Effector memory CD4-positive, alpha-beta T cell (primary cell): ENCODE measurements at places on chromosomes 16 and 17.

- no peak for DNase-seq
Observed at GRCh38 chr16:58882292-58882691, 148.2 kb upstream of the GOT2 start.

- no peak for DNase-seq
Observed at GRCh38 chr16:61617219-61617783, 418.9 kb downstream of the CDH8 start.

- no peak for DNase-seq
Observed at GRCh38 chr17:75783069-75783783, 1.4 kb upstream of the UNK start.

DNA sequence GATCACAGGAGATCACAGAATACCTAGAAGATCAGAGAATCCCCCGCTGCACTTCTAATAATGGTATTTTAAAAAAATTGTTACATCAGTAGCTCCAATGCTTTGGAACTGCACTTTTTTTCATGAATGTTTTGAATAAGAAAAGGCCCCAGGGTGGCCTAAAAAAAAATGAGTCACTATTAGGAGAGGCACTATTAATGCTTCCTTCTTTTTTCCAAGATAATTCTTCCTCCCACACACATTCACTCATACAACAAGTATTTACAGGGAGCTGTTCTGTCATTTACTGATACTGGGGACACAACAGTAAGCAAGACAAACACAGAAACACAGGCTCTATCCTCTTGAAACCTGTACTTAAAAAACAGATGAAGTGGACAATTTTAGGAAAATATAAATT, 675 bp upstream of the PDZD9 start:
- DNase-seq = no peak

- no peak for DNase-seq
Observed at GRCh38 chr16:78407191-78407590, 307.7 kb downstream of the WWOX start.

- no peak for DNase-seq
Observed at GRCh38 chr16:11916524-11917285, 949 bp upstream of the GSPT1 start.

GRCh38 chr16:85309656-85310587, 197.7 kb upstream of the CIBAR2 start:
- no peak for DNase-seq

GRCh38 chr16:22266546-22266945, 30.7 kb upstream of the POLR3E start:
- no peak for DNase-seq

DNA sequence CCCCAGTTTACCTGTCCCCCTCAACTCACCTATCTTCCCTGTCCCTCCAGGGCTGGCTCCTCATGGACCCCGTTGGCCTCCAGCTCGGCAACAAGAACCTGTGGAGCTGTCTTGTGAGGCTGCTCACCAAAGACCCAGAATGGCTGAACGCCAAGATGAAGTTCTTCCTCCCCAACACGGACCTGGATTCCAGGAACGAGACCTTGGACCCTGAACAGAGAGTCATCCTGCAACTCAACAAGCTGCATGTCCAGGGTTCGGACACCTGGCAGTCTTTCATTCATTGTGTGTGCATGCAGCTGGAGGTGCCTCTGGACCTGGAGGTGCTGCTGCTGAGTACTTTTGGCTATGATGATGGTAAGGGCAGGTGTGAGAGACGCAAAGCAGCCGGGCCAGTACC, 31.3 kb downstream of the NLRC5 start:
- no peak for DNase-seq

DNA sequence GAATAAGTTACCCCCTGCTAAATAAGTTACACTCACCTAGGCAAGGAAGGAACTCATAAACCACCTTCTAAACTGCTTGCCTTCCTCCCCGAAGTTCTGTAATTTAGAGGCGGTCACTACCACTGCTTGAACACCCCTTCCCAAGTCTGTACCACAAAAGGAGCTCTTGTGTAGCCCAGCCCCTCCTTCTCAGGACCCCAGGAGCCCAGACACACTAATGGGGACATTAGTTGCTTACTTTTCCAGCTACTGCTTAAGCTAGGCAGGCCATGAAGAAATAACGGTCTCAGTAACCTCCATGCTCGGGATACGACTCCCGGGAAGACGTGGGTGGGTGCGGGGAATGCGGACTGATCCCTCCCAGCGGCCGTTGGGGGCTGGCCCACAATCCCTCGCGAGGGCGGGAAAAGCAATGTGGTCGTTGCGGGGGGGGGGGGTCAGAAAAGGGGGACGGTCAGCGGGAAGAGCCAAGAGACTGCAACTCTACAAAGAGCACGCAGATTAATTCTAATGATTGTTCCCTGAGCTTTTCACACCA, at the start of gene TEX14:
TSS of gene TEX14 (minus strand) at position 345 of the 538 bp plus-strand sequence. CDS start 40,044 bp downstream, outside the sequence.
- DNase-seq = no peak

- no peak for DNase-seq
Observed at GRCh38 chr16:49528060-49528865, 154.7 kb downstream of the C16orf78 start.

DNA sequence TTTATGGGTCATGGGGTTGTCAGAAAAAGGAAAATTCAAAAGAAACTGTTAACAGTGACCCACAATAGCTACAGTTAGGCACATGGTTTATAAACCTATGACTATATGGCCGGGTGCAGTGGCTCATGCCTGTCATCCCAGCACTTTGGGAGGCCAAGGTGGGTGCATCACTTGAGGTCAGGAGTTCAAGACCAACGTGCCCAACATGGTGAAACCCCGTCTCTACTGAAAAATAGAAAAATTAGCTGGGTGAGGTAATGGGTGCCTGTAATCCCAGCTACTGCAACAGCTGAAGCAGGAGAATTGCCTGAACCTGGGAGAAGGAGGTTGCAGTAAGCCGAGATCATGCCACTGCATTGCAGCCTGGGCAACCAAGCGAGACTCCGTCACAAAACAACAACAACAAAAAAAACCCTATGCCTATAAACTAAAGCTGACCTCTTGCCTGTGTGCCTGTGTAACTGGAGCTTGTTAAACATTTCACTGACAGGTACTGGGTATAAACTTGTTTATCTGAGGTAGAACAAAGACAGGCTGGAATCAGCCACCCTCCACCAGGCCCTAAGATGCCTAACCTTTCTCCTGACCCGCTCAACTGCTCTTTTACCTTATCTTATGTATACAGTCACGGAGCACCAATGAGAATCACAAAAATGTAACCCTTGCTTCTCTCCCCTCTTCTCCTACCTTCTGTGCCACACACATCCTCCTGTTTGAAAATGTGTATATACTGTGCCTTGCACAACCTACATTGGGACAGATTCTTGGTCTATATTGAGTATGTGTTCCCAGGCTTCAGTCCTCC, 62.9 kb upstream of the ATF7IP2 start:
- DNase-seq = no peak

GRCh38 chr17:44053125-44053872, 13.2 kb downstream of the LSM12 start:
- no peak for DNase-seq

GRCh38 chr16:14303639-14304394, 232.7 kb downstream of the MRTFB start:
- DNase-seq = no peak

DNA sequence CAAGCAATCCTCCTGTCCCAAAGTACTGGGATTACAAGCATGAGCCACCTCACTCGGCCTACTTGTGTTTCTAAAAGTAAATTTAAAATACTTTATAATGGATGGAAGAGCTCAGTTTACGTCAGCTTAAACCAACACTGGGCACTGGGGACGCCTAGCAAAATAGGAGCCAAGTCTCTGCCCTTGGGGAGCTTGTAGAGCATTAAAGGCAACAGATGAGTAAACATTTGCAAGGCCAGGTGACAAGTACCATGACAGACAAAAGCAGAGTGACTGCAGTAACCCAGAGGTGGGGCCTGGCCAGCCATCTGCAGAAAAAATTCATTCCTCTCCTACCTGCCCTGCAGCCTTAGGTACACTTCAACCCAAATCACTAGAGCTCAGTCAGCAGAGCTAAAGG, 12.1 kb upstream of the NLK start:
- no peak for DNase-seq

- DNase-seq = no peak
Observed at GRCh38 chr17:17603178-17603894, 11.8 kb upstream of the PEMT start.

DNA sequence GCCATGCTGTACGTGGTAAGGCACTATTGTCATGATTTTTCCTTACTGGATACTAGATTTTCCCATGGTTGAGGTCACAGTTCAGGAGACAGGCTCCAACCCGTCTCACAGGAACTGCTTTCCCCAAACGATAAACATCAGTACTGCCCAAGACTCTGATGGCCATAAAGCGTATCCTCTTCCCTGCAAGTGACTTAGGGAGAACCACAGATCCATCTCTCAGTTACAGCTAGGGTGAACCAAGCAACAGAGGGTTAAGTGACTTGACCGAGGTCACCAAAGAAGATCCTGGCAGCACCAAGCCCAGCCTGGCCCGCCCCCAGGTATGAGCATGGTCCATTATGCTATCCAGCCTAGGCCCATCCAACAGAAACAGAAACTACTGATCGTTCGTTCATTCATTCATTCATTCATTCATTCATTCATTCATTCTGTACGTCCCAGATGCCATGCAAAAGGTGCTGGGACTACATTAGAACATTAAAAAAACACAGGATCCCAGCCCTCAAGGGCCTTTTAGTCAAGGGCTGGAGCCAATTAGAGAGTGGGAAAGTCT, 31.0 kb downstream of the MYH11 start:
- DNase-seq = no peak

GRCh38 chr16:2516391-2517240, 2.9 kb downstream of the ATP6V0C start:
- no peak for DNase-seq

DNA sequence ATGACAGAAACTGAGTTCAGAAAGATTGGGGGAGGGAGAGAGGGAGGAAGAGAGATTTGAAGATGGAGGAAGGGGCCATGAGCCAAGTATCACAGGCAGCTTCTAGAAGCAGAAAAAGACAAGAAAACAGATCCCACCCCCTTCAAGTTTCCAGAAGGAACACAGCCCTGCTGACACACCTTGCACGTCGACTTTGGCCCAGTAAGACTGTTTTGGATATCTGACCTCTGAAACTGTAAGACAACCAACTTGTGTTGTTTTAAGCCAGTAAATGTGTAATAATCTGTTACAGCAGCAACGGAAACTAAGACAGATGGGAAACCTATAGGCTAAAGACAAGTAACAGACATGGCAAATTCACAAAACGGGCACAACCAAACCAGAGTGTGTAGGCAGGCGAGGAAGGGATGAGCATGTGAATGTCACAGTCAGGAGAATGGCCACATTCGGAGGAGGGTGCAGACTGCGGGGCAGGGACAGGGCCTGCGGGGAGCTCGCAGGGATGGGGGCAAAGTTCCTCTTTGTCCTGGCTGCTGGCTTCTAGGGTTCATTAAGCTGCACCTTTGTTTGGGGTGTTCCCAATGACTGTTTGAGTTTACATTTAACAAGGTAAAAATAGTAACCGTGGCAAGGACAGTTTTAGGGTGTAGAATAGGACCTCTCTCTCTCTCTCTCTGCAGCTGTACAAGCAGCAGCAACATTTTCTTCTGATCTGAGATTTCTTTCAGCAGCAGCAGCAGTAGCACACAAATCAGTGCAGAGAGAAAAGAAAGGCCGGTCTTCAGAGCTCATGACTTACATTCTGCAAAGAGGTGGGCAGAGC, 18.3 kb upstream of the ATP2C2 start:
- DNase-seq = no peak

DNA sequence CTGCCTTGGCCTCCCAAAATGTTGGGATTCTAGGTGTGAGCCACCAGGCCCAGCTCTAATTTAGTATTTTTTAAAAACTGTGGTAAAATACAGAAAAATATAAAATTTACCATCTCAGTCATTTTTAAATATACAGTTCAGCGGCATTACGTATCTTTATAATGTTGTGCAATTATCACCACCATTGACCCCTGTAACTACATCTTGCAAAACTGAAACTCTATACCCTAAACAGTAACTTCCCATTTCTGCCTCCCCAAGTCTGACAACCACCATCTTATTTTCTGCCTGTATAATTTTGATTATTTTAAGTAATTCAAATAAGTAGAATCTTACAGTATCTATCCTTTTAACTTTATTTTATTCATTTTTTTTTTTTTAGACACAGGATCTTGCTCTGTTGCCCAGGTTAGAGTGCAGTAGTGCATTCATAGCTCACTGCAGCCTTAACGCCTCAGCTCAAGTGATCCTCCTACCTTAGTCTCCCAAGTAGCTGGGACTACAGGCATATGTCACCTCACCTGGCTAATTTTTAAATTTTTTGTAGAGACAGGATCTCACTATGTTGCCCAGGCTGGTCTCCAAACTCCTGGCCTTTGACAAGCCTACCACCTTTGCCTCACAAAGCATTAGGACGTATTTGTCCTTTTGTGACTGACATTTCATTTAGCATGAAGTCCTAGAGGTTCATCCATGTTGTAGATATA, 10.9 kb upstream of the GGA2 start:
- DNase-seq = no peak

DNA sequence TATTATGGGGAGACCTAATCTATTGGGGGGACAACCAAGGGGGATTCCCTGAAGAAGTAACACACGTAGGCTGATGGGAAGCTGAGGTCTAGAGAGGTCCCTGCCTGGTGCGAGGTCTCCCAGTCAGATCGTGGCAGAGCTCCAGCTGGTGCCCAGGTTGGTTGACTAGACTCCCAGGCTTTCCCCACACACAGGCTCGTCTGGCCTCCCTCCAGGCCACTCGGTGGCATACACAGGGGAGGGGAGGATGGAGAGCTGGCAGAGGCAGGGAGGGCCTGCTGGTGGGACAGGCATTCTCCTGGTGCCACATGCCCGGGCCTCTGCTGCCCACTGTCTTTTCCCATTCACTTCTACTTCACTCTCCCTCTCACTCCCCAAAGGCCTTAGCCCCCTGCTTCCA, 8.5 kb upstream of the SOCS3 start:
- DNase-seq = no peak

DNA sequence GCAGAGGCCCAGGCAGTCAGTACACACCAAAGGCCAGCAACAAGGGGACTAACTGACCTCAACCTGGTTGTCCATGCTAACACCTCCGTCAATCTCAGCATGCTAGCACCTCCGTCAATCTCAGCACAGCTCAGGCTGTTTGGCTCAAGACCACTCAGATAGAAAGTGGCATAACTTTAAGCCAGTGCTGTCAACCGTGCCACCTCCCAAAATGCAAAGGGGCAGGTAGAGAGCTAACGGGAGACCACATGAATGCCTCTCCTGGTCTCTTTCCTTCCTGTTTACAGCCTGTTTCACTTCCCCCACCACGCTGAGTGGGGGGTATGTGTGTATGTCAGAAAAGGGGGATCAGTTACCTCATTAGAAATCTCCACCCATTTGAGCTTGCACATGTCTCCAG, 3.3 kb downstream of the UBTF start:
- no peak for DNase-seq
